Suprapubic skin (tissue), 4 donors: ENCODE measurements at places on chromosomes 1 and 21.

DNA sequence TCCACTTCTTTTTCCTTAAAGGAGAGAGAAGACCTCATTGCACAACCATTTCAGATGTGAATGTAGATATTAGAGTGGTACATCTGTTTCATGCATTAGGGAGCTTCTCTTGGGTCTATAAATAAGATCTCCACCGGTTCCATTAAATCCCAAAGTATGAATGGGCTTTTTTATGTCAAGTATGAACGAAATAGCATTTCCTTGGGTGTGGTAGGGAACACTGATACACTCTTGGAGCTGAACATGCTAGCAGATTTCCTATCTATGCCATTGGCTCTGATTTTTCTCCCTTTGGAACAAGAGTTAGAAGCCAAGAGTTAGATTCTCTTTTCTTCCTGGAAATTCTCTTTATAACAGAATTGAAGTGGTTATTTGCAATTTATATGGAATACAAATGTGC is 245.6 kb upstream of the ADAMTS5 start:
- DNase-seq: no peak

DNA sequence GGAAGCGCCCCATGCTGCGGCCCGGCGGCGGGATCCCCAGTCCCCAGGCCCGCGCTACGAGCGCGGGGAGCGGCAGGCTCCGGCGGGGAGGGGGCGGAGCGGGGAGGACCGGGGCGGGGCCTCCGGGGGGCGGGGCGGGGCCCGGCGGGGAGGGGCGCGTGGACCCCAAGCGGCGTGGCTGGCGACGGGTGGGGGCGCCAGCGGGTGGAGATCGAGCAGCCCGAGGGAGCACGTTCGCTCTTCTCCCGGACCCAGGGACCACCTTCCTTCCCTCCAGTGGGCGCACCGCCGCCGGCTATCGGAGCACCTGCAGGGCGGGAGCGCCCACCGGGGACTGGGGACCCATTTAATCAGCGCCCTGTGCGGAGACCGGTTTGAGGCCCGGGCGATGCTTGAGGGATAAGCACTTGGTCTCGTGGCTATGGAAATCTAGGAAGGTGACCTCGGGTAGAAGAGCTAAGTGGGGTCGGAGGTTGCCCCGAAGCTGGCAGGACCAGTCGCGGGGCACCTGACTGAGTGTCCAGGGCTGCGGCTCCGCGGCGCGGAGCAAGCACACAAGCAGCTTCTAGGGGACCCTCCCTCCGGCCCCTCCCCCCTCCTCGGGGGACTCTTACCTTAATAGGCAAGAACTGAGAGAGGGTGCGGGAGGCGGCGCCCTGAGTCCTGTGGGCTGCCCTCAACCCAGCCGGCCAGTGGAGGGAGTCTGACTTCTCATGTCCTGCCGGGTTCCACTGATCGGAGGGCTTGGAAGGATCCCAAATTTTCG is at the start of gene TSPAN2:
TSS of gene TSPAN2 (minus strand) at position 84 of the 766 bp plus-strand sequence. CDS start at position 13, 71 bp downstream.
- DNase-seq: peak; percentile 75

DNA sequence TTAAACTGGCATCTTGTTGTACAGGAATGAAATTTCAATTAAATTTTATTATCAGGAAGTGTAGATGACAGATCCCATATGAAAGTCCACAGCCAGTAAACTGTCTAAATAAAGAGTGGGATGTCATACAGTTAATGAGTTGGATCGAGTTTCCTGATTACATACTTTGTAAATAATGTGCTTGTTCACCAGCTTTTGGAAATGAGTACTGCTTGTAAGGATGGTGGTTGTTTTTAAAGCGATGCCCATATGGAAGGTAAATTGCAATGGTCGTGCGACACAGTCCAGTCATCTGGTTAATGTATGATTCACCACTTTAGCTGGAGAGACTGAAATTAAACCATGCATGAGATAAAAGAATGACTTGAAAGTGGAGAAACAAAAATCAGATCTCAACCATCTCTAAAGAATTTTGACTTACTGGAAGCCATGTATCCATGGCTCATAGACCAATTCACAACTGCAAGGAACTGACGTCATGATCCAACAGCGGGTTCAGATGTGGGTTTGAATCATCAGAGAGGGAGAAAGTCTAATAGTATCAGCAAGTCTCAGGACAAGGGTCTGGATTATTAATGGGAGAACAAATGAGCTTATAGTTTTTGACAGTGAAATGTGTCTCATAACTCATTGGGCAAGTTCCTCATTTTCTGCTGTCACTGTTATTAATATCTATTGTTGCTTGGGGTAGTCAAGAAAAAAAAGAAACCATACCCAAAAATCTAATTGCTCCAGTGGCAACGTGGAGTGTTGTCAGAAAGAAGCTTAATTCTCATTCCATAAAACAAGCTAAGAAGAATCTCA is 49.0 kb downstream of the MAP10 start:
- no peak for DNase-seq

DNA sequence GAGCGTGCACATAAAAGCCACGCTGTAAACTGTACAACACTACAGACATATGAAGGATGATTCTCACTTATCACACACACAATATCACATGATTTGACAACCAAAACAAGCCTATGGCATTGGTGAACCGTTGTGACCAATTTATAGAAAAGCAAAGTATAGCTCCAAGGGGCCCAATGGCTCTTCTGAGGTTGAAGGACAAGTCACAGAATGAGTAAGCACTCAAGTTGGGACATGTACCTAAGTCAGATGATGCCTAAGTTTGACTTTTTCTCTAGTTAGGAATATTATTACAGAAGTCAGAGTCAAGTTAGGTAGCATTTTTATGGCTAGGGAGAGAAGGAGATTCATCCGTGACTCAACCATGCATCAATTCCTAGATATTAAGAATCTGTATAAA is 45.7 kb downstream of the PLPP3 start:
- no peak for DNase-seq

GRCh38 chr1:117567976-117568375 is 37.9 kb upstream of the TENT5C start:
- no peak for DNase-seq

DNA sequence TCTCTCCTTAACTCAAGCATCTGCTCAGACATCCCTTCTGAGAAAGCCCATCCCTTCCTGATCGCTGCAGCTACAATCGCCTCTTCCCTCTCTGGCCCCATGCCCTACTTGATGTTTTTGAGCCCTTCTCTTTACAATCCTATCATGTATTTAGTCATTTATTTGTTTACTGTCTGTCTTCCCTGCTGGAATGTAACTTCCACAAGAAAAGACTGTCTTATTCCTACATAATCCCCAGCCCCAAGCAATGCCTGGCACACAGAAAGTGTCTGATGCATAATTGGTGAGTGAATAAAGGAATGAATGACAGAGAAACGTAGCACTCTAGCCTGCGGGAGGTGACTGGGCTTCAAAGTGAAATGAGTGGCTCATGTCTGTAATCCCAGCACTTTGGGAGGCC is 25.4 kb downstream of the ECE1 start:
- no peak for DNase-seq

DNA sequence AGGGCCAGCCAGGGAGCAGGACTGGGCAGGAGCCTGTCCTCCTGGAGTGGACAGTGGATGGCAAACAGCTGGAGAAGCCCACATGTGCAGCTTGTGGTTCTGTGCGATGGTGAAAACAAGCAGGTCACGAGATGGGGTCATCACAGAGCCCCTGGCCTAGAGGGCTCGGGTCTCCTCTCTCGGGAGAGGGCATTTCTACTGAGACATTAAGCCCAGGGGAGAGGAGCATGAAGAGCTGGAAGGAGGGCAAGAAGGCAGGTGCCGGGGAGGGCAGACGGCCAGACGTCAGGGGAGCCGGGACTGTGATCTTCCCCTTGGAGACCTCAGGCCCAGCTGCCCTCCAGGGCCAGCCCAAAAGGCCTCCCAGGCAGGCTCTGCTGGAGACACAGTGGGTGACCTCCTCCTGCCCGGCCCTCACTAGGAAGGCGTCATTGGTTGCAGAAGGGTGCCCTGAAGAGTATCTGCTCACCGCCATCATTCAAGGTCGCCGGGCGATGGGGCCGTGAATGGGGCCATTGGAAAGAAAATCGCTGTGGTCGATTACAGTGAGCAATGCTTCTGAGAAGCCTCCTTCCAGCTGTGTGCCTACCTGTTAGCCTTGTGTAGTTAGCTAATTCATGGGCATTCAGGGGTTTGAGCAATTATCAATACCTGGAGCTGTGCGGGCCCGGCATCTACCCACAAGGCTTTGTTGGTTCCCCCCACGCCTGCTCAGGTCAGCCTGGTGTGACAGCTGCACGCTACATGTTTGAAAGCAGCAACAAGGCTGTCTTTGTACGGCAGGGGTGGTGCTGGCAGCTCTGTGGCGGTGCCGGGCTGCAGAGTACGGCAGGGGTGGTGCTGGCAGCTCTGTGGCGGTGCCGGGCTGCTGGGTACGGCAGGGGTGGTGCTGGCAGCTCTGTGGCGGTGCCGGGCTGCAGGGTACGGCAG is 72.3 kb upstream of the ACTRT2 start:
- no peak for DNase-seq

DNA sequence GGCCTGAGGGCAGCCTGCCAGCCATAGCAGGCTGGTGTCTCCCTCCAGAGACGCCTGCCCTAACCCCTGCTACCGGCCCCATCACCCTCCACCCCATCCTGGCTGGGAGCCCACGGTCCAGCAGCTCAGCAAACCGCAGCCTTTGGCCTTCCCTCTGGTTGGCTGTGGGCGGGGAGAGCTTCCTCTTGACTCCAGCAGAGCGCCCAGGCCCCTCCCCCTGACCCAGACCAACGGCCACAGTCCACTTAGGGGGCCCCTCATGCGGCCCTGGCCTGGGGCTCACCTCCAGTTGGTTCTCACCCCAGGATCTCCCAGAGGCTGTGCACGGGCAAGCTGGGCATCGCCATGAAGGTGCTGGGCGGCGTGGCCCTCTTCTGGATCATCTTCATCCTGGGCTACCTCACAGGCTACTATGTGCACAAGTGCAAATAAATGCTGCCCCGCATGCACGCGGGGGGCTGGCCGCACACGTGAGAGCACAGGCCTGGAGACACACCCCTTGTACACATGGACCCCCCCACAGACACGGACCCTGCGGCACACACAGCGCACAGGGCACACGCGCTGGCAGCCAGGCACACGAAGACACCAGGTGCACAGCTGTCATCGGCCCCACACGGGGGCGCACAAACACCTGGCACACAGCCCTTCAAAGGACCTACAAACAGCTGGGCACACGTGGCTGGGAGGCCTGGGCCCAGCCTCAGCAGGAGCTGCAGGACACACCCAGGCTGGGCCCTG is 3.1 kb downstream of the SMIM1 start:
- DNase-seq: no peak

DNA sequence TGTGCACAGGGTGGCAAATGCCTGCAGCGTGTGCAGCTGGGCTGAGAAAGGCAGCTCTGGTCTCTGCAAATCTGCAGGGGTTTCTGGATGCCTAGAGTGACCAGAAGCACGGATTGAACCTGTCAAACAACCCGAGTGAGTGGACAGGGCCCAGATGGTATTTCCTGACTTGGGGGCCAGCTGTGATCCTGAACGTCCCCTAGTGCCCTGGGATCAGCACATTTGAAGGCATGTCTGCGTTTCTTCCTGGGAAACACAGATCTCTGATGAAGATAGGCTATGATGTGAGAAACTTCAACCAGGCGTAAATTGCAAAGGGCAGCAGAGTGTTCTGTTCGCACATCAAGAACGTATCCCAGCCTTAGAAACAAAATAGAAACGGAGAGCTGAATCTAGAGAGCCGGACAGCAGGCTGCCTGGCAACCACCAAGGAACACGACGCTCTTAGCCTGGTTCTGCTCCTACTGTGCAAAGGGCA is 163.1 kb downstream of the KCNJ6 start:
- no peak for DNase-seq

DNA sequence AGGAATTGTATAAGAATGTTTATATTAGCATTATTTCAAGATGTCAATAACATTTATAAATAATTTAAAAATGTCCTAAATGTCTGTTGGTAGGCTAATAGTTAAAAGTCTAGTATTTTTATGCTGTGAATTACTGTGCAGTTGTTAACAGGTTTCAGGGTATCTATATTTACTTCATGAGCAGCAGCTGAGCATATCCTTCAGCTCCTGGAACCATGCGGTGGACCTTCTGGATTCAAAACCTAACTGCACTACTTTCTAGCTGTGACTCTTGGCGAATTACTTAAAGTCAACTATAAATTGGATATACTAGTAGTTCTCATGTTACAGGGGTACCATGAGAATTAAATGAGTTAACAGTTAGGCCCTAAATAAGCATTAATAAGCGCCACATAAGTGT is 3.7 kb downstream of the CEP350 start:
- no peak for DNase-seq

- peak; percentile 72 for DNase-seq
Measured at GRCh38 chr1:26537951-26538352, 8.4 kb downstream of the RPS6KA1 start.

DNA sequence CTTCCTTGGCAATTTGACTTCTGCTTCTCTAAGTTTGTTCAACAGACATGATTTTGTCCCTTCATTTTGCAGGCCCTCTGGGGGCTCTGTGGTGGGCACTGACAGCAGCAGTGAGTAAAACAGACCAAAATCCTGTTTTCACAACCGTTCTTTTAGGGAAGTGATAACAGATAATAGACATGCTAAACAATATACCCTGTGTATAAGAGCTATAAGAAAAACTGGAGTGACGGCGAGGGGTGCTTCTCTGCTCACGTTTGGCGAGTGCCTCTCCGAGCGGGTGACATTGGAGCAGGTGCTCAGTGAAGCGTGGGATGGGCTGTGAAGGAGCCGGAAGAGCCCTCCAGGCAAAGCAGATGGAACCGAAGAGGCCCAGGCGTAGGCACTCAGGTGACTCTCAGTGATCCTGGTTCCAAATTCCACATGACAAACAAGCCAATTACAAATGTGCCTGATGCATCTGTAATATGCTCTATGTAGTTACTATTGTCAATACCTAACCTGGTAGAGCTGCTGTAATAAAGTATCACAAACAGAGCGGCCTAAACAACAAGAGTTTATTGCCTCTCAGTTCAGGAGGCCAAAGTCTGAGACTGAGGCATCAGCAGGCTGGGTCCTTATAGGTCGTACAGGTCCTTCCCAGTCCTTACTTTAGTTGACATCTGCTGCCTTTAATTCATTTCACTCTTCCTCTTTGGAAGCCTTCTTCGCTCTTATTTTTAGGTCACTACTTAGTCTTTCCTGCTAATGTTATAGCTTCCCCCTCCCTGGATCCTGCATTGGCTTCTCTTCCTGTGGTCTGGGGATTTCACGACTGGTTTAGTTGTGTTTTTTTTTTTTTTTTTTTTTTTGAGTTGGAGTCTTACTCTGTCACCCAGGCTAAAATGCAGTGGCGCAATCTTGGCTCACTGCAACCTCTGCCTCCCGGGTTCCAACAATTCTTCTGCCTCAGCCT is 20.1 kb downstream of the OR2B11 start:
- no peak for DNase-seq

- DNase-seq: no peak
Measured at GRCh38 chr1:22465015-22465565, 13.4 kb downstream of the ZBTB40 start.

GRCh38 chr1:153447498-153448170 is 12.8 kb downstream of the S100A7 start:
- DNase-seq: no peak

DNA sequence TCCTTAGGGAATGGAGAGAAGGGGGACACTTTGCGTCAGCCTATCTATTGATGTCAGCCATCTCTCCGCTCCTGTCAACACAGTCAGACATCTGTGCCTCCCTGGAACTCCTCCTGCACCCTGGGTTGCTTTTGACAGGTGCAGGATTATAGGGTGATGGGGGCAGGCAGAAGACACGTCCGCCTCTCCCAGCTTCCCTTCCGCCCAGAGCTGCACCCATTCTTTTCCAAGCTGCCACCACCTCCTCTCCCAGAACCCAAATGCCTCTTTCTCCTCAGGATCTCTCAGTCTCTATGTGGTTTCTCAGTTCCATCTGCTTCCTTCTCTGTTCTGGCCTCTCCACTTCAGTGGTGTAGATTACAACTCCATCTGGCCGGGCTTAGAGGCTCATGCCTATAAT is 17.1 kb upstream of the KIF1B start:
- no peak for DNase-seq

- no peak for DNase-seq
Measured at GRCh38 chr1:39158327-39159086, 46.0 kb upstream of the MACF1 start.
